ENCODE measurements at places on chromosomes 5 and 9.

GRCh38 chr9:18928711-18929110 is 104.3 kb downstream of the SAXO1 start:
- no peak for DNase-seq

GRCh38 chr9:86669422-86669821 is 277.9 kb downstream of the GAS1 start:
- no peak for DNase-seq

- peak; percentile 77 for DNase-seq
Observed at GRCh38 chr5:157328277-157328912, 62.5 kb downstream of the CYFIP2 start.

- DNase-seq: no peak
Observed at GRCh38 chr5:6716629-6717149, 3.5 kb downstream of the TENT4A start.

DNA sequence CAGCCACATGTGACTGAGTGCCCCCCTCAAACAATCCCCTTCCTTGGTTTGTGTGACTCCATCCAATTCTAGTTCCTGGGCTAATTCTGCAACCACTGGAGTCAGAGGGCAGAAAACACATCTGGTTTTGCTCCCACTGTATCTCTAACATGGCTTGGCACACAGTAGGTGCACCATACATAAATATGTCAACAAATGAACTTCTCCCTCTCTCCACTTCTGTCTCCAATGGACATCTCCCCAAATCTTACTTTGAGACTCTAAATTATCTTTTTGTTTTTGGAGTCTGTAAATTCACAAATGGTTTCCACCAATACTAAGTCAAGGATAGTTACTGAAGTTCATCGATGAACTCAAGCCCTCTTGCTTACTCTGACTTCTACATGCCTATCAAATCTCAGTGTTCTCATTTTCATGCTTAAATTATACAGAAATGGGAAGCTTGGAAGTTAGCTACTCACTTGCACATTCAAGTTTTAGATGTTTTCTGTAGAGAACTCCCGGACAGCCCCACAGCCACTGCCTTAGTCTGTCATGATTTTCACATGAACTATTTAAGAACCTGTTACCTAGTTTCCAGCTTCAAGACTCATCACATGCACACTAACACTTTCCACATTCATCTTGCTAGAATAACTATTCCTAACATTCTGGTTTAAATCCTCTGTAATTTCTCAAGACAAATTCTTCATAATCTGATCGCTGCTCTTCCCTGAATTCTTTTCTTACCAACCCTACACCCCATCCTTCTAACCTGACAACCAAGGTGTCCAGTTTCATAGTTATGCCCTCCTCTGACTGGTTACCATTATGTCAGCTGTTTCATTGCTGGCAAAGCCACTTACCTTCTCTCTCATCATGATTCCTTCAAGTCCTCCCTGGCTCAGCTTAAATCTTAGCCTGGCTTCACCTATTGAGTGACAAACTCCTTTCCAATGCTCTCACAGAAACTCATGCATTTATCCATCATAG is 6.0 kb downstream of the RPL37 start:
- no peak for DNase-seq

DNA sequence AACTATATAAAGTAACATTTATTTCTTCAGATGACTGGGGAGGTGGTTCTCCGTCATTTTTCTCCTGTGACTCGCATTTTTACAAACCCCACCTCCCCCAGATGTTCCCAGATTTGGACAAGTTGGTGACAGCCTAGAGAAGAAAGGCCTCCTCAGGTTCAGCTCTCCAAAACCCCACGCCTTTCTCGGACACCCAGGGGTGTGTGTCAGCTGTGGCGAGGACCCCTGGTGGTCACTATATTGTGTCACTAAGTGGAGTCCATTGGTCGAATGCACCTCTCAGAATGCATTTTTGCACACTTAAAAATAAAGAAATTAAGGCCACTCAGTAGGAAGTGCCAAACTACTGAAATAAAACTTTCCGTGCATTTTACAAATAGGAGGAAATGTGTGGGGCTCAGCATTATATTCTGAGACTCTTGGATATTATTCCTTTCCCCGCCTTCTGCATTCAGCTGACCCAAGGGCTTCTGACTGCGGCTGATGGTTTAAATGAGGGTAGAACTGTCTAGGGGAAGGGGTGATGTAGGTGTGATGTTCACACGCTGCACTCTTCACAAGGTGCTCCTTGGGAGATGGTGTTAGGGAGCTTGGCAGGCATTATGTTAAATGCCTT is 47.6 kb downstream of the ACO1 start:
- DNase-seq: peak; percentile 34

DNA sequence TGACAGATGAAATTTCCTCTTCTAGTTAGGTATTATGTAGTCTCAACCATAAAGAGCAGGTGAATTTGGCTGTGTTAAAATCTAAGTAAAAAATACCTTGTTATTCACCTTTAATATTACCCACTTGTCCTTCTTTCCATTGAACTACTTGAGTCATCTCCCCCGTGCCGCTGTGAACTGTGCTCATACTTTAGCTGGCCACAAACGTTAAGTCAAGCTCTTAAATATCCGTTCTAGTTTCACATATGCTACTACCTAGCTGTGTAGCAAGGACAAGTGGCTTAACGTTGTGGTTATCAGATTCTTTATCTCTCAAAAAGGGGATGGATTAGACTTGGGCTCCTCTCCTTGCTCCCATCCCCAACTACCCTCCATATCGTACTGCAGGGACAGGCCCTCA is 110.4 kb downstream of the EFNA5 start:
- DNase-seq: no peak

DNA sequence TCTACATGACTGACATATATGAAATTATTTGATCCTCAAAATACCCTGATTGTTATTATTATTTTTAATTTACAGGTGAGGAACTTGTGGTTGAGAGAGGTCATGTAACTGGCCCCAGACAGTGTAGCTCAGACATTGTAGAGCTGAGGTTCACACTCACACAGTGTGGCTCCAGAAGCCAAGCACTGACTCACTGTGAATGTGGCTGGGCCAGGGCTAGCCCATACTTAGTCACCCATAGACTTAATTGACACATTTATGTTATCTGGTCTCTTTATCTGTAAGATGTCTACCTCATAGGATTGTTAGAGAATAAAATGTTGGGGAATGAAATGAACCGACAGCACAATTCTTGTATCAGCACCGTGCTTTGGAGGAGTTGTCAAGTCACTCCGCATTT is 24.9 kb upstream of the CCDC112 start:
- no peak for DNase-seq

DNA sequence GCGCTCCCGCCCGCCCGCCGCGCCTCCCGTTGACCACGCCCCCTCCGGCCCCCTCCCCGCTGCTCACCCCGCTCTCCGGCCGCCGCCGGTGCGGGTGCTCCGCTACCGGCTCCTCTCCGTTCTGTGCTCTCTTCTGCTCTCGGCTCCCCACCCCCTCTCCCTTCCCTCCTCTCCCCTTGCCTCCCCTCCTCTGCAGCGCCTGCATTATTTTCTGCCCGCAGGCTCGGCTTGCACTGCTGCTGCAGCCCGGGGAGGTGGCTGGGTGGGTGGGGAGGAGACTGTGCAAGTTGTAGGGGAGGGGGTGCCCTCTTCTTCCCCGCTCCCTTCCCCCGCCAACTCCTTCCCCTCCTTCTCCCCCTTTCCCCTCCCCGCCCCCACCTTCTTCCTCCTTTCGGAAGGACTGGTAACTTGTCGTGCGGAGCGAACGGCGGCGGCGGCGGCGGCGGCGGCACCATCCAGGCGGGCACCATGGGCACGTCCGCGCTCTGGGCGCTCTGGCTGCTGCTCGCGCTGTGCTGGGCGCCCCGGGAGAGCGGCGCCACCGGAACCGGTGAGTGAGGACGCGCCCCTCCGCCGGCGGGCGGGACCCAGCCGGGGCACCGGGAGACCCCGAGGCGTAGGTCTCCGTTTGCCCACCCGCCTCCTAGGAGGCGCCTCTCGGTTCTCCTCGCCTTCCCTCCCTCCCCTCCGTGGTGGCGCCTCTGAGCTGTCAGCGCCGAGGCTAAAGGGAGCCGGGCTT is at the start of gene VLDLR:
TSS of gene VLDLR (plus strand) at position 66 of the 739 bp plus-strand sequence. CDS start at position 469, 403 bp downstream.
- DNase-seq: no peak

- no peak for DNase-seq
Observed at GRCh38 chr9:114784721-114785279, 21.0 kb downstream of the TNFSF15 start.

DNA sequence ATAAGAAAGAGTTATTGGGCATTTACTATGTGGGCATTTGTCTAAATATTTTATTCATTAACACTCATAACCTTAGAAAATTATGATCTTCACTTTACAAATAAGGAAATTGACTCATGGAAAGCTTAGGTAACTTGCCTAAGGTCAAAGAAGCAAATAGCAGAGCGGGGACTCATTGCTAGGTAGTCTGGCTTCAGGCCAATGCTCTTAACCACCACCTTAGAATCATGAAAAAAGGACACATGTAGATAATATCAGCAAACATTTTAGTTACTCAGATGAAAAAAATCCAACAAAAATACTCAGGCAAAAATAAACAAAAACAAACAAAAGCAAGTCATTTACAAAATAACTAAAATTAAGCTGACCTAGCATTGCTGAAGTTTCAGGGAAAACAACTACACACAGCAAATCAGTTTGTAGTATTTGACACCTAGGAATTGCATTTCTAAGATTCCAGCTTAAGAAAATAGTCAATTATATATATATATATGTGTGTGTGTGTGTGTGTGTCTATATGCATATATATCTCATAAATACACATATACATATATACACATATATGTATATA is 166.0 kb downstream of the HMHB1 start:
- no peak for DNase-seq

DNA sequence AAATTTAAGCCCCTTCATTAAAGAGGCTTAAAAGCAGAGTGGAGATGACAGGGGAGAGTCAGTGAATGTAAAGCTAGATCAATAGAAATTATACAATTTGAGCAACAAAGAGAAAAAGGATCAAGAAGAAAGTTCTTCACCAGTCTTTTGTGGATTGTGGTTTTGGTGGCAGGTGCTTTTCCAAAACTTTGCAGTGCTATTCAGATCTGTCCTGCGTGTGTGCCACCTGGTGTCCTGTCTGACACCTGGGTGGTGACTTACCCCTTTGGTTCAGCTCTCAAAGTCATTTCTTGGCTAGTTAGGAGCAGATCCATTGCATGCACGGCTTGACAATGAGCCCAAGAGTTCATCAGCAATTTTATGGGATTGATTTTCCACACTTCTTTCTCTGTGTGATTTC is 69.4 kb downstream of the SREK1 start:
- DNase-seq: no peak

DNA sequence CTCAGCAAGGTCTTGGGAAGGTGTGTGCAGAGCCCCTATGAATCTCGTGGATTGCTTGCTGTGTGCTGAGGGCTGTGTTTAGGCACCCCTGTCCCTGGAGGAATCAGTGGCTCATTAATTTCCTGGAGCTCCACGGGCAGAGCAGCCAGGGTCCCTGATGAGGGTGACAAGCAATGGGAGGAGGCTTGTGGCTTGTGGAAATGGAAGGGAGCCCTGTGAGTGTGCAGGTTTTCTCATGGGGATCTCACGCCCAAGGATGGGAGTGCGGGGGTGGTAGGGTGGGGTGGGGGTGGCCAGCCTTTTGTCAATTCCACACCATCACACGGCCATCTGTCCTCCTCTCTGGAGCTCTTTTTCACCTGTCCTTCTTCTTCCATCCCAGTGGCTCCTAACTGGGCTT is 25.3 kb downstream of the PHF2 start:
- no peak for DNase-seq

GRCh38 chr5:37658440-37658839 is 181.4 kb downstream of the GDNF start:
- DNase-seq: no peak

DNA sequence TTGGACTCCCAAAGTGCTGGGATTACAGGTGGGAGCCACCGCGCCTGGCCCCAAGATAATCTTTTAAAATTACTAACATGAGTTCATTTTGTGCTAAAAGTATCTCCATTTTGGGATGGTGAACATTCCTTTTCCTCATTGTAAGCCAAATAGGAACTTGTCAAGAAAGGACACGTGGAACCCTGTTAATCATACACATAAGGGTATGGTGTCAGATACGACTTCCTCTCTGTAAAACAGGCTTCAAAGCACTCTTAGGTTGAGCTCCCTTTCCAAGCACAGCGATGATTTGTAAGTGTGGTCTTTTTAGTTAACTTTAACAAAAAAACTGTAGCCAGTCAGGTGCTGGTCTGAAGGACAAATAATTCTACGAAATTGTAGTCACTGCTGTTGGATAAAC is 132.7 kb downstream of the UNC13B start:
- DNase-seq: no peak

DNA sequence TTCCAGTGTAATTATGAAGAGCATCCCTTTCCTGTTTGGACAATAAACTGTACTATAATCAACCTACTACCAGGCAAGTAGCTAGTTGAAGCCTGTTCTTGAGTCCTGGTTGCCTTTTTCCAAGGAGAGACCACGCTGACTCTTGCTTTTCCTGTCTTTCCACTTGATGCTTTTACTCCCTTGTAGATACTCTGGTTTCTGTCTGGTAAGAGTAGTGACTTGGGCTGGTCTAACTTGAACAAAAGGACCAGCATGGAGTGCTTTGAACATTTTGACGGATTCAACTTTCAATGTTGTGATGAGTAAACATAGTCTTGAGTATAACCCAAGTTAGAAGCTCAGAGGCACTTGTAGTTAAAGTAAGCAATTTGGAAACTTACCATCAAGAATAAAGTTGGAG is 464.3 kb downstream of the GADD45G start:
- DNase-seq: no peak

DNA sequence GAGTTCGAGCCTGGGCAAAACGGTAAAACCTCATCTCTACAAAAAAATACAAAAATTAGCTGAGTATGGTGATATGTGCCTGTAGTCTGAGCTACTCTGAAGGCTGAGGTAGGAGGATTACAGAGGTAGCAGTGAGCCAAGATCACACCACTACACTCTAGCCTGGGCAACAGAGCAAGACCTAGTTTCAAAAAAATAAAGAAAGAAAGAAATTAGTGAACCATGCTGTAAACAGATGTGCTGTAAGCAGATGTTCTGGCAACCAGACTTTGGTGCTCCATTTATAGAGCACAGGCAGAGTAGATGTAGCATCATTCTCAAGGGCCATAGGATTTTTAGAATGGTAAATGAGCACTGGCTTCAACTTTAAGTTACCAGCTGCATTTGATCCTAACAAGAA is 115.4 kb downstream of the ST8SIA4 start:
- DNase-seq: no peak

DNA sequence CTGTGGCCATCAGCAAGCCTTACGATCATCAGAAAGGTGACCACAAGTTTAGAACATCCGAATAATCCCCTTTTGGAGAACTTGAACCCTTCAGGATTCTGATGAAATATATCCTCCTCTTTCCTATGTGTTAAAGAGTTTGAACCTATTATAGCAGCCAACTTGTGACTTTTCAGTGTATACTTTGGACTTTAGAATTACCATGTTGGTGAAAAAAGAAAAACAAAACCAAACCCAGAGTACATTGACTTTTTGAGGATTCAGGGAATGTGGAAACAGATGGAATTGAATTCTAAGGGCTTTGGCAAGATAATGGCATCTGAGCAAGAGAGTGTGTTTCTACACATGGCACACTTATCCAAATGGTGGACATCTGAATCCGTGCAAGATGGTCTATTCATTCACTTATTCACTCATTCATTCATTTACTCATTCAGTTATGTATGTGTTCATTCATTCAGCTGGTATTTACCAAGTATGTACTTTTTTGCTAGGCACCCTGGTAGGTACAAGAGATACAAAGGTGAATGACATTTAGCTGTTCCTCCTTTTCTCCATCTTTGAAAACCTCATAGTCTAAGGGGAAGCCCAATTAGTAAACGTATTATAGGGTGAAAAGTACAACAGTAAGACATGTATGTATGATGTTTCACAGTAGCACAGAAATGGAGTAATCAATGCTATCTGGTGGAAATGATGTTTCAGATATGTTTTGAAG is 91.8 kb downstream of the PRDM6 start:
- no peak for DNase-seq

GRCh38 chr5:18745042-18745987 is 1111.1 kb downstream of the TAF11L14 start:
- peak; percentile 68 for DNase-seq
